ENCODE measurements at places on chromosomes 2 and 18.

DNA sequence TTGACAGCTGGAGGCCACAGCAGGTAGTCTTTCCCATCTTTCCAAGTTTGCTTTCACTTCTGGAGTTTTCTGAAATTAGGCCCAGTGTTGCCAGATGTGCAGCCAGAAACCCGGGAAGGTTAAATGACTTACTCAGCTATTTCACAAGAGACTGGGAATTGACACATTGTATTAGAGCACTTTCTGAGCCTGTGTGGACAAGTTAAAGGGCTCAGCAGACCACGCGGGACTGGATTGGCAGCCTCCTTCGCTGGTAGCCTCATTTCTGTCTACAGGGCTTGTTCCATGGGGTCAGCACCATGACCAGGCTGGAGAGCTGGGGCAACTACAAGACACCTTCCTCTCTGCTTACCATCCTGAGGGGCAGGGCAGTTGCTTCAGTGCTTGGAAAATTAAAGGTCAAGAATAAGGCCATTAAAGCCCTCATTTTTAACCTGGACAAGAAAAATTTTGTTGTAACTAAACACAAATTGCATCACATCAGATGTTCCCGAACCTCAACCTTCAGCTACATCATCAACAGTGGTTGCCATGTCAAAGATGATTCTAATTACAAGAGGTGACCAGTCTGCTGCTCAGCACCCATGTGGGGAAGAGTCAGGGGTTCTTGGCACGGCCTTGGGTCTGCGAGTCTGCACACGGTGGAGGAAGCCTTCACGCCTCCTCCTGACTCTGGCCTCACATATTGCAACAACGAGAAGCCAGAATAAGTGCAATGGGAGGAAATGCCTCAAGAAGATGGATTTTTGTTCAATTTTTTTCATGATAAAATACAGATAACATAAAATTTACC lies 279.5 kb upstream of the RAB6C start:
- no peak for DNase-seq

DNA sequence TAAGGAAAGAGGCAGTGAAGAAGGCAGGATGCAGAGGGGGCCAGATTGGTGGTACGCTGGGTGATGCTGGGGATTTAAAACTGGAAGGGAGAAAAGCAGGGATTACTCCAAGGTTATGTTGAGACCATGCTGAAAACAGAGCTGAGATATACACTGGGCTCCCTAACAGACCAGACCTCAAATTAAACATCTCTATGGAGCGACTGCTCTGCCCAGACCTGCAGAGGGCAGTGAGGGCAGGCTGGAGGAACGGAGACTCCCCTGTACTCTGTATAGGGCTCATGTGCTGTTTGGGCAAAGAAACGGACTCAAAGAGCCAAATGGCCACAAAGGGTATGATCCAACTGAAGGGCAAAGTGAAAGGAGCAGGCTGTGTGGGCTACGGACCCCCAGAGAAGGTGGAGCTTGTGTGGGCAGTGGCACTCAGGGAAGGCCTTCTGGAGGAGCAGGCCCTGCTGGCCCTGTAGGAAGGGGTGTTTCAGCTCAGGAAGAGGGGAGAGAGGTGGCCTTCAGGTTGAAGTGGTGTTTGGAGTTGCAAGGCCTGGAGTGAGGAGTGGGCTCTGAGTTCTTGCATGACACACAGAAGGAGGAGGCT lies 4.8 kb upstream of the CELF4 start:
- no peak for DNase-seq

- DNase-seq, result no peak
Observed at GRCh38 chr2:100257939-100258338, 64.4 kb downstream of the LONRF2 start.

DNA sequence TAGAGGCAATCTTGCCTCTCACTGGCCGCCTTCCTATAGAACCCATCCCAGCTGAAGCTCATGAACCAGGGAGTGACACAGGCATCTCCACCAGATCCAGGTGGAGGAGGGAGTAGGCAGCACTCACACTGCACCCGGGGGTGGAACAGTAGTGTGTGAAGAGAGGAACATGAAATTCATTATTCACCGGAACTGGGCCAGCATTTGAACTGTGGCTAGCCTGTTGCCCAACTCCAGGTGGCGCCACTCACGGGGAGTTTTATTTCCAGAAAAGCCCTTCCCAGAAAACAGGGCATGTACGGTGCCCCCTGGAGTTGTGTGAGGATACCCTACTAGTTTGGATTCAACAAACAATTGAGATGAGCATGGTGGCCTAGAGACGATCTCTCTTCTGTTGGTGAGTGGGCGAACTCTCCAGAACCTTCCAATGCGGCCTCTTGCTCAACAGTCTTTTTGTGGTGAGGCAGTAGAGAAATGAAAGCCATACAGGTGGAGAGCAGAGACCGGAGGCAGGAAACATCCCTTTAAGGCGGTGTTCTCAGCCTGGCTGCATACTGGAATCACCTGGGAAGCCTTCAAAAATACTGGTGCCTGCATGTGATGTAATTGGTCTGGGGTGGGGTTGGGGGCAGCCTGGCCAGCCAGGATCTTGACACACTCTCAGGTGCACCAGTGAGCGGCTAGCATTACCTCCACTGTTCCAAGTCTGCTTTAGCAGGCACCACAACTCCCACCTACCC lies 73.5 kb upstream of the NEDD4L start:
- DNase-seq, result no peak

GRCh38 chr2:128425731-128426620 lies 107.3 kb upstream of the HS6ST1 start:
- no peak for DNase-seq

DNA sequence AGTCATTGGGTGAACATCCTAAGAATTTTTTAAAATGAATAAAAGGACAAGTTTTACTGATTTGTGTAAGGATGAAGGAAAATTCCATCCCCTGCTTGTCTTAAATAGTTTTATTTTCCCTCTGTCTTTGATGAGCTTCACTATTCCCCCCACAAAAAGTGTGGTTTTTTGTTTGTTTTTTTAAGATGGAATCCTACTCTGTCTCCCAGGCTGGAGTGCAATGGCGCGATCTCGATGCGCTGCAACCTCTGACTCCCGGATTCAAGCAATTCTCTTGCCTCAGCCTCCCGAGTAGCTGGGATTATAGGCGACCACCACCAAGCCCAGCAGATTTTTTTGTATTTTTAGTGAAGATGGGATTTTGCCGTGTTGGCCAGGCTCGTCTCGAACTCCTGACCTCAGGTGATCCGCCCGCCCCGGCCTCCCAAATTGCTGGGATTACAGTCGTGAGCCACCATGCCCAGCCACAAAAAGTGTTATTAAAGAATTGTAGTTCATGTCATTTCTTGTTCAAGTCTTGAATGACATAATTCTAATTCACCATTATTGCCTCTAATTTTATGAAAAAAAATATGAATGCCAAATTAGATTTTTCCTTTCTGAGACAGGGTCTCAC lies 91.7 kb downstream of the AGPS start:
- no peak for DNase-seq

GRCh38 chr18:25187521-25188192 lies 164.3 kb downstream of the ZNF521 start:
- no peak for DNase-seq

- no peak for DNase-seq
Observed at GRCh38 chr2:16318474-16319195, 347.0 kb downstream of the CYRIA start.

DNA sequence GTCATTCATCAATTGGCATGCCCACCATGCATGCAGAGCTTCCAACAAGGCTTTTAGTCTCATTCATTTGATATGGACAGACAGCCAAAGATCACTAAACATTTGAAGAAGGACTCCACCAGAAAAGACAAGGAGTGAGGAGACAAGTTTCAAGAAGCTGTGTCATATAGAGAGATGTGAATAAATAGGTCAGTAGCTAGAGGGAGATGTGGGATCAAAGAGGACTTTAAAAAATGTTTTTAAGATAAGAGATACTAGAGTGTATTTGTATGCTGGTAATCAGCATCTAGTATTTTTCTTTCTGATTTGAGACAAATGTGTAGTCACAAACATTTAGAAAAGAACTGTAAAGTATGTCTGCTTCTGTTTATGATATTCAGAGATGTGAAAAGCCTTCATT lies 48.5 kb downstream of the ANTXR1 start:
- no peak for DNase-seq

DNA sequence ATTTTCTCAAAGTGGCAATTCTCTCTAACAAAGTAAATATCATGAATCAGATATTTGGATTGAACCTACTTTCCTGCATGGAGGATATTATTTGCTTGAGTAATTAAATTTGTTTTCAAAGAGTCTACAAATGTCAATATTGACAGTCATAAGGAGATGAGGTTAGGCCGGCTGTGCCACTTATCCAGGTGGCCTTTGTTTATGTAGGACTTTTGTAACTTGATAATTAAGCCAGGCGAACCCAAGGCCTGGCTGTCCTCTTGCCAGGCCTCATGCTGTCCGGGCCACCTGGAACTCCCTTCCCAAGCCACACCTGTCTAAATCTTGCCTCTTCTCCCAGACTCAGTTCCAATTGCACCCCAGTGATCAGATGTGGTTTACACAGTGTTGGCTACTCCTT lies 255.2 kb downstream of the ACKR3 start:
- no peak for DNase-seq

GRCh38 chr2:220509966-220510365 lies 882.5 kb downstream of the SLC4A3 start:
- DNase-seq, result no peak

DNA sequence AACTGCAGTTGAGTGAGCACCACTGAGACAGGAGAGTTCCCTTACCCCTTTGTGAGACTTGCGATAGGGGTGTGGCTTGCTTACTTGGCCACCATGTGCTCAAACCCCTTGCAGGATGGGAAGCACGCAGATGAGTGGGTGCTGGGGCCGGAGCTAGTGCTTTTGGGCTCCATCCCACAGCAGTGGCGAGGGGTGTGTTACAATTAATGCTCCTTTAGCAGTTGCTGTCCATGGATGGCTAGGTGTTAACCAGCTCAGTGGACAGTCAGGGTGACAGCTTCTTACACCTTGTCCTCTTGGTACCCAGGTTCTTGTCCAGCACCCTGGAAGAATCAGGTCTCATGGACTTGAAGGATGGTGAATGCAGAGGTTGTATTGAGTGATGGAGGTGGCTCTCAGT lies 103.9 kb downstream of the SH3RF3 start:
- no peak for DNase-seq

DNA sequence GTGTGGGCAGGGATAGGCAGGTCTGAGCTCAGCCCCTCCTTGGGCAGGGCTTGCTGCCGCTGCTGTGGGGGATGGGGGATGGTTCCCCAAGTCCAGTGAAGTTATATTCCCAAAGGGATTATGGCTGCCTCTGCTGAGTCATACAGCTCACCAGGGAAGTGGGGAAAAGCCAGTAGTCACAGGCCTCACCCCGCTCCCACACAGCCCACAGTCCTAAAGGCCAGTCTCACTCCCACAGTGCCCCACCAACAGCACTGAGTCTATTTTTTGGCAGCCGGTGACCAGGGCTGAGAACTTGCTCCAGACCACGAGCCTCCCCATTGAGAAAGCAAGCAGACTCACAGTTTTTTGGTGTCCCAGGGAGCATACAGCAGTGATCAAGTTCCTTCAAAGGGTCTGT lies 173.3 kb downstream of the OSR1 start:
- DNase-seq, result no peak

GRCh38 chr2:160670618-160671017 lies 177.0 kb upstream of the RBMS1 start:
- no peak for DNase-seq

- DNase-seq, result no peak
Observed at GRCh38 chr18:48813321-48813720, 137.4 kb downstream of the SMAD7 start.

- no peak for DNase-seq
Observed at GRCh38 chr2:46087492-46087891, 209.7 kb upstream of the EPAS1 start.

Measured in CD4-positive, alpha-beta T cell treated with Interleukin-4 for 4 hours (primary cell).